ENCODE measurements at places on chromosomes 7 and 10.

- no peak for DNase-seq
These were observed 106.0 kb upstream of the STK17A start for GRCh38 chr7:43476896-43477295.

DNA sequence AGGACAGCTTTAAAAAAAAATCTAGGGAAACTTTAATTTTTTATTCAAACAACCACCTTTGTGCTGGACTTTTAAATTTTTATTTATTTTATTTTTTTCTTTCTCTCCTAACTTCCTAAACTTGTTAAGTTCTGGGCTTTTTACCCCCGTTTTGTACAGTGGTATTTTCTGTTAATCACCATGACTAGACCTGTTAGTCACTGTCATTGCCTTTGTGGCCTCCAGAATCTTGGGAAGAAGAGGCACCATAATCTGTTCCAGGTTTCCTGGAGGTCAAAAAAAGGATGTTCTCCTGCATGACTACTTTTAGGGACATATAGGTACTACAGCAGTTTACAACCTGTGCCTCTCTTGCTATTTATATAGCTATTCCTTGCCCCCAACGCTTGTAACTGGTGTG, 31.1 kb upstream of the DDX50 start:
- no peak for DNase-seq

DNA sequence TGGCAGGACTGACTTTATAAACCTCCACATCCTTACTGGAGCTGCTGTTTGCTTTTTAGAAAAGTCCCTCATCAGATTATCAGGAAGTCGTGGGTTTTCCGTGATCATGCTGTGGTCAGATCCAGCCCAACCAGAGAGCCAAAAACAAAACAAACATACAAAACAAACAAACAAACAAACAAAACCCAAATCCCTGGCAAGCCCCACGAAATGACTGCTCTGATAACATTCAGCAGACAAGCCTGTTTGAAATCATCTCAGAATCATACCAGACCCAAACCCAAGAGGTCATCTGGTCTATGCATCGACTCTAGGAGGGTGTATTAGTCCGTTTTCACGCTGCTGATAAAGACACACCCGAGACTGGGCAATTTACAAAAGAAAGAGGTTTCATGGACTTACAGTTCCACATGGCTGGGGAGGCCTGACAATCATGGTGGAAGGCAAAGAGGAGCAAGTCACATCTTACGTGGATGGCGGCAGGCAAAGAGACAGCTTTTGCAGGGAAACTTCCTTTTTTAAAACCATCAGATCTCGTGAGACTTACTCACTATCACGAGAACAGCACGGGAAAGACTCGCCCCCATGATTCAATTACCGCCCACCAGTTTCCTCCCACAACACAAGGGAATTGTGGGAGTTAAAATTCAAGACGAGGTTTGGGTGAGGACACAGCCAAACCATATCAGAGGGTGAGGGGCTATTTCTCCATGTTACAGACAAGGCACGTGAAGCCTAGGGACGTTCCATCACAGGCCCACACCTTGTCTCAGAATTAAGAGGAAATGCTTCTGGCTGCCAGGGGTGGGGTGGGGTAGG, 85.7 kb downstream of the PARP12 start:
- DNase-seq: no peak

DNA sequence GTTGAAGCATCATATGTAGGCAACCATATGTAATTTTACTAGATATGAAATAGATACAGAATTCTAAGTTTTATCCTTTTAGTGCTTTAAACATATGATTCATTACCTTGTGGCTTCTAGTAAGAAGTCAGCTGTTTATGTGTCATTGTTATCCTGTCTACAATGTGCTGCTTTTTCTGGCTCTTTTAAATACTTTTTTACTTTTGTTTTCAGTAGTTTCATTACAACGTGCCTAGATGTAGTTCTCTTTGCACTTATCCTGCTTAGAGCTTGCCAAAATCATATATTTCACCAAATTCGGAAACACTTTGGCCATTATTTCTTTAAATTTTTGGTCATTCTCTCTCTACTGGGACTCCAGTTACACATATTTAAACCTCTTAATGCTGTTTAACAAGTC, 26.4 kb downstream of the YAE1 start:
- DNase-seq: no peak

GRCh38 chr10:35304649-35305048, 31.7 kb upstream of the CCNY start:
- DNase-seq: no peak
